ENCODE measurements at places on chromosomes 12 and 14.

DNA sequence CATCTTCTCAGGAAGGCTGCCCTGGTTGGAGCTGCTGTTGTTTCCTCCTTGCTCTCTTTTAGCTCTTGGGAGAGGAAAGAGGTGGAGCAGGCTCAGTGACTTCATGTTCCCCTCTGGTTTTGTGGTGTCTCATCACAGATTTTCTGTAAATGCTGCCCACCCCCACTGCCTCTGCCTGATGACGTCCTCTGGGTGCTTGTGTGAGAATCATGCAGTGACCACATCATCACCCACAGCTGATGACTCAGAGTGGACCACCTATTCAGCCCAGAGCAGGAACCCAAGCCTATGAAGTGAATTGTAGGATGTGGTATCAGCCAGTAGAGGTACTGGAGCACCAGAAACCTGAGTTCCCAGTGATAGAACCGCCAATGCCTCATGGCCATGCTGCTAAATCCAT, at the start of gene GZMB:
TSS of gene GZMB (minus strand) at position 33 of the 400 bp plus-strand sequence. CDS start at position 3, 30 bp downstream.
- no peak for DNase-seq

DNA sequence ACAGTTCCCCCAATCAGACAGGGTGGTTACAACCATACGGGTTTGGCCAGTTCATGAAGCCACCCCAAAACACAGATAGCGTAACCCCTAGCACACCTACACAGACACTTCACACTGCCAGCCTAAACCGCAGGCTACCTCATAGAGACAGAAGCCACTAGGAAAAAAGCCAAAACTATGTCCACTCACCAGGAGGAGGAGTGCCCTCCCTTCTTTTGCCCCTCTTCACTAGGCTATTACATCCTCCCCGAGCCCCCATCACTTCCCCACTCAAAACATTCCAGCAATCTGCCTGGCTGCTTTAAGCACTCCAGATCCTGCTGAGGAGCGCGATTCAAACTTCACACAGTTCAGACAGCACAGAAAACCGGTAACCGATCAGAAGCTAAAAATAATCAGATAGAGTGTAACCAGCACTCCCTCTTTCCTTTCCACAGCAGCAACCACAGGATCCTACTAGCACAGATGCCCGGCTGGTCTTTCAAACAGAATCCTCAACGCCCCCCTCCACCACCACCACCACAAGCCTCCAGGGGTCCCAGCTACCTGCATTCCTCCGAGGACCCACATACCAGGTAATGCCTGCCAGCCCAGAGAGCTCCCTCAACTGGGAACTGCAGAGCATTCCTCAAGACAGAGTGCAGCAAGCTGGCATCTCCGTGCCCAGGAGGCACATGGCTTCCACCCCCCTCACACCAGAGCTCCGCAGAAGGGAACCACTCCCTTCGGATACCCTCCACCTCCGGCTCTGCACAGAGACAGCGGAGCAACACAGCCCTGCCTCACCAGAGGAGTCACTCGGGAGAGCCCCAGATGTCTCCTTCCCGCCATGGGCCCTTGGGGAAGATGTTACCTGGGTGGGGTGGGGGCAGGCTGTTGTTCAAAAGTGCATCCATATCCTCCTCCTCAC, 1.5 kb downstream of the CHD4 start:
- no peak for DNase-seq

DNA sequence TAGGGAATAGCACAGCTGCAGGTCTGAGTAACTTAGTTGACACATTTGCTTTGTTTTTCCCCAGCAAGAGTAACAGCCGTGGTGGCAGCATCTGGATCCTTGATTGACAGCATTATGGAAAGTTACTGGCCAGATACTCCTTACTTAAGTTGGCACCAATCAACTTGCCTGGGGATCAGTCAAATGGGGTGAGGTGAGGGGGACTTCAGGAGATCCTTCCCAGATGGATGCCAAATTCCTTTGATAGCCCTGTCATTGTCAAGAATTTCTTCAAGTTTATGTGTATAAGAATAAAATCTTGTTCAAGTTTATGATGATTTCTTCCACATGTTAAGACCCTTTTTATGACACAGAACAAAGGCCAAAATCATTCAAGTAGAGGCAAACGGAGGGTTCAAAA, 618.4 kb downstream of the SLC6A15 start:
- no peak for DNase-seq

DNA sequence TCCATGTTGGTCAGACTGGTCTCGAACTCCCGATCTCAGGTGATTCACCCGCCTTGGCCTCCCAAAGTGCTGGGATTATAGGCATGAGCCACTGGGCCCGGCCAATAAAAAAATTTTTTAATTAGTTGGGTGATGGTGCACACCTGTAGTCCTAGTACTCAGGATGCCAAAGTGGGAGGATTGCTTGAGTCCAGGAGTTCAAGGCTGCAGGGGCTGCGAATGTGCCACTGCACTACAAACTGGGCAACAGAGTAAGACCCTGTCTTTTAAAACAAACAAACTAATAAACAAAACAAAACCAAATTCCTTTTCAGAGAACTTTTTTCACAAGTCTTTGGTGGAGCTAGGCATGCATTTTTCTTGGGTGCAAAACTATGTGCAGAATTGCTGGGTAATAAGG, 10.1 kb upstream of the SPSB2 start:
- DNase-seq: no peak

- DNase-seq: no peak
Measured at GRCh38 chr14:106551265-106551664, 1024.9 kb downstream of the TMEM121 start.

DNA sequence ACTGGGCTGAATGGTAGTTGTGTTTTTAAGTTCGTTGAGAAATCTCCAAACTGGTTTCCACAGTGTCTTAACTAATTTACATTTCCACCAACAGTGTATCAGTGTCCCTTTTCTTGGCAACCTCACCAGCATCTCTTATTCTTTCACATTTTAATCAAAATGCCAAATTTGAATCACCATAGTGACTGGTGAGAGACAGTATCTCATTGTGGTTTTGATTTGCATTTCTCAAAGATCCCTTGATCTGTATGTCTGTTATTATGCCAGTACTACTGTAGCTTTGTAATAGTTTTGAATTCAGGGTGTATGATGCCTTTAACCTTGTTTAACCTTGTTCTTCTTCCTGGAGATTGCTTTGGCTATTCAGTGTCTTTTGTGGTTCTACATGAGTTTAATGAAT, 2.2 kb upstream of the EIF2S3B start:
- DNase-seq: no peak

DNA sequence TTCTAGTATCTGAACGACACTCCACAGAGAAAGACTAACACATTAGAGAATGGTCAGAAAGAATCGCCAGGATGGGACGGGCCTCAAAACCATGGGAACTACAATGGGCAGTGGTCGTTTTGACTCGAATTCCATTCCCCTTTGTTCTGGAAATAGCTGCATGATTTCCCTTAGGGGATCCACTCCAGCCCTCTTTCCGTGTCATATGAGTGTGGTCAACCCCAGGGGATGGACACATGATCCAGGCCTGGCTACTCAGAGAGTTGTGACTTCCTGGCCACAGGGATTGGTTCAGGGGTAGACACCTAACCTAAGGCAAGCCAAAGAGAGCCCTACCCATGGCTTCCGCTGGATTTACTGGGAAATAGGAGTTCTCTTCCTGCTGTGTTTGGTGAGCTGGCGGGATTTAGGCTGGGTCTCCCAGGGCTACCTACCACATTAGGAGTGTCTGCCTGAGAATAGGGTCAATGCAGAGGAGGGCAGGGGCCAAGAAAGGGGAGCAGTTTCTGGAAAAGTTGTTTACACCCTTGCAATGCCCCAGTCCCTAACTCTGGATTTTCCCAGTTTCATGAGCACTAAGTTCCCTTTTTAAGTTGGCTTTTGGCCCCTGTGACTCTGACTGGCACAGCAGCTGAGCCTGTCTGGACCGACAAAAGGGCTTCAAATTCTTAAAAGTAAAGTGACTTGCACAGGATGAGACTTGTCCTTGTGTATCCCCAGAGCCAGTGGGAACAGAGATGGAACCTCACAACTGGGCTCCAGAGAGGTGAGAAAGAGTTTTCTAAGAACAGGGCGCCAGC, 28.1 kb upstream of the GPATCH2L start:
- DNase-seq: no peak

DNA sequence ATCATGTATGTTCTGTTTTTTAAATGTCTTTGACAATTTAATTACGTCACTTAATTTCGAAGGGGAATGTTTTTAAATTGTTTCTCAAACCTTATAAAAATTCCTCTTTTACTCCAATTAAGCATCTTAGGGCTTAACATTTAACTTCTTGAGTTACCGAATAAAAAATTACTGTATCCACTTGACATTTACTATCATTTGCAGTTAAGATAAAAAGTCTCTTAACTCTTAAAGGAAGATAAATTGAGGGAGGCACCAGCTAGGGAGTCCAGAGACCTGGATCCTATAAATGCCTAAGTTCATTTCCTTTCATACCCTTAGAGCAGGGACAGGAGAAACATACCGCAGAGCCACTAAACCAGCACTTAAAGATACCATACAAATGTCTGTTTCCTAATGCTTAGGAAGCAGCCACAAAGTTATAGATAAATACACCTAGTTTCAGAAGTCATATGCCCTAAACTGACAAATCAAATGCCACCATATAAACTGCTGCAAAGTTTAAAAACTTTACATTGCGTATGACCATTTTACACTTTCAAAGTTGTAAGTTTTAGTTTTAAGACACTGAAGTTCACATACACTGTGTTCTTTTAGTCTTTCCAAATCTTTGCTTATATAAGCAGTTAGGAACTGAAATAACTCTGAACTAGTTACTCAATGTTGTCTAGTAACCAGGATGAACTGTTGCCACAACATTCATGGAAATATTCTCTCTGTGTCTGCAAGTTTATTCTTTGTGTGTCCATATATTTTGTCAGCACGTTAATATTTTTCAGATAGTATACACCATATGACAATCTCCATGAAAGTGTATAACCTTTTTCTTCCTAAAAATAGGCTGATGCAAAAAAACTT, 71.2 kb downstream of the GALNT4 start:
- peak; percentile 88 for DNase-seq

DNA sequence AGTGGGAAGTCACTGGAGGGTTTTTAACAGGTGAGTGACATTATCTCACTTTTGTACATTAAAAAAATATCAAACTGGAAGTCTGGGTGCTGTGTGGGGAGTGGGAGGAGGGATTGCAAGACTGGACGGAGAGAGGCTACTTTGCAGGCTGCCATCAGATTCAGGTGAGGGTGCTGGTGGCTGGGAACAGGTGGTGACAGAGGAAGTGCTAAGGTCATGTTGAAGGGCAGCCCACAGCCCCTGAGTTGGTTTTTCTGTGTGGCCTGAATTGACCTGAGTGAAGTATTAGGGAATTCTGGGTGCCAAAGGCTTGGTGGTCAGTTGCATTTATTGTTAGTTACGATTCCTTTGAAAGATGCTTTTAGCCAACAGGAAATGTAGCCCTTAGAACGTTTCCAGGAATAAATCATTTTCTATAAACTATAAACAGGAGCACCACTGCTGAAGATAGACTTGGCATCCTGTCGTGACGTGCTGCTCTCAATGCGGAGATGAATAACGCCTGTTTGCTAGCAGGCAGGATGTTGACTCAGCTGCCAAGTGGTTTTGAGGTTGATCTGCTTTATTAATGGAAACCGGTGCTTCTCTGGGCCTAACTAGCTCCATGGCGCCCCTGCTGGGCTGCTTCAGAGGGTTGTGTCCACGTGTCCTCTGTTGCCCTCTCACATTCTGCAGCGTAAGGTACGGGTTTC, 707.5 kb upstream of the TMEM132C start:
- DNase-seq: peak; percentile 92

GRCh38 chr12:12046401-12046800, 24.3 kb upstream of the BCL2L14 start:
- DNase-seq: no peak

DNA sequence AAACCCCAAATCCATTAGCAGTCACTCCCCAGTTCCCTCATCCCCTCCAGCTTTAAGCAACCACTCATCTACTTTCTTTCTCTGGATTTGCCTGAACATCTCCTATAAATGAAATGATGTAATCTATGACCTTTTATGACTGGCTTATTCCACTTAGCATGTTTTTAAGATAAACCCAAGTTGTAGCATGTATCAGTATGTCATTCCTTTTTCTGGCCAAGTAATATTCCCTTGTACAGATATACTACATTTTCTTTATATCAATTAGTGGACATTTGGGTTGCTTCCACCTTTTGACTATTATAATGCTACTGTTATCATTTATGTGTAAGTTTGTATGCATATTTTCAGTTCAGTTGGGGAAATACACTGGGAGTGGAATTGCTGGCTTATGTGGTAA, 83.4 kb downstream of the TESC start:
- DNase-seq: no peak

DNA sequence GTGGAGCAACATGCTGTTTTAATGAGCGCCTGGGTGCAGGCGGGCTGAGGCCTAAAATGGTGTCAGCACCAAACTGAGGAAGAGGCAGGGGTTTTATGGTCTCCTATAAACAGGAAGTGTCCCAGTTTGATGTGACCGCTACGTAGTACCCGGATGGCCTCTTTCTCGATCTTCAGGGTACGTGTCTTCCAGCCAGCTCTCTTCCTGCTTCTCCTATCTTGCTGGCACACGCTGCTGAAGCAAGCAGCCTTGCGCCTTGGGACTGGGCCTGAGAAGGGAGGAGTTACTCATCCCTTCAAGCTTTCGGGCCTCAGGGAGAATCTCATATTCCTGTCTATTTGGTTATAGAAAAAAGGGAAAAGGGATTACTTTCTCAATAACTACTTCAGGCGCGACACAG, 28.2 kb upstream of the RNASE1 start:
- DNase-seq: no peak

DNA sequence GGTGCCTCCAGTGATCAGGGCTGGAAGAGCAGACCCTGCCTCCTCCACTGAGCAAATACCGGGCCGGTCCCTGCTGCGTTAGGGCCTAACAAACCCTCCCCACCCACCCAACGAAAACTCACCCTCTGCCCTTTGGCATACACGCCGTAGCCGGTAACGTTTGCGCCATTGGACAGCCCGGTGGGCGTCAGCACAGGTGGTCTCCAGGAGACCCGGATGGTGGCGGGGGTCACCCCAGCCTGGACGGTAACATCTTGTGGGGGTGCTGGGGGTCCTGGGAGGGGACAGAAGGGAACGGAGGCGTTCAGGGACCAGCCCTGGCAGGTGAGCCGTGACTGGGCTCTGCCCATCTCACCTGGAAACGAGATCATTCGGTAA, 100.5 kb downstream of the PIWIL1 start:
- DNase-seq: no peak

DNA sequence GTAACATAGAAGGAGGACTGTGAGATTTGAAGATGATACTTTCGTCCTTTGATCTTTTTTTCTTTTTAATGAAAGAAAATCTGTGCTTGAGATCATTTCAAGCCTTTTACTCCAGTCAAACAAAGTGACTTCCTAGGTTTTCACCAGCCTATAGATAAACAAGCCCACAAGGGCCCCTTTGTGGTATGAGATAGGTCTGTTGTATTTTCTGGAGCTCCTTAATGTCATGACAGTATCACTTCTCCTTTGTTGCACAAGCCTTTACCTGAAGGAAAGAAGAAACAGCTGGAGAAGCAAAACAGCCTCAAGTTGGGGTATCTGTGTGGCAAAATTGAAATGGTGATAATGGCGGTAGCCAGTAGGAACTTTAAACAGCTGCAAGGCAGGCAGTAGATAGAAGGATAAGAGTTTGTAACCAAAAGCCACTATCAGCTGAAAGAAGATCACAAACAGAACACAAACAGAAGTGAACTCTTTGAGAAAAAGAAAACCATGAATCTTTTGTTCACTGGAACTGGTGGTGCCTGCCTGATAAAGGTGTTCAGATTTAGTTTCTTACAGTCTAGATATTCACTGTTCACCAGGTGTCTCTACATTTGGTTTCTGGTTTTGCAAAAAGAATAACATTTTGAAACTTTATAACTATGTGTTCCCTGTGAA, 96.8 kb downstream of the LGR5 start:
- no peak for DNase-seq
